Activated T-cell treated with anti-CD3 and anti-CD28 coated beads for 48 hours (primary cell): ENCODE measurements at places on chromosomes 12 and 14.
A peak's percentile ranks its signal among the peaks of the same experiment; 100 is the strongest.

DNA sequence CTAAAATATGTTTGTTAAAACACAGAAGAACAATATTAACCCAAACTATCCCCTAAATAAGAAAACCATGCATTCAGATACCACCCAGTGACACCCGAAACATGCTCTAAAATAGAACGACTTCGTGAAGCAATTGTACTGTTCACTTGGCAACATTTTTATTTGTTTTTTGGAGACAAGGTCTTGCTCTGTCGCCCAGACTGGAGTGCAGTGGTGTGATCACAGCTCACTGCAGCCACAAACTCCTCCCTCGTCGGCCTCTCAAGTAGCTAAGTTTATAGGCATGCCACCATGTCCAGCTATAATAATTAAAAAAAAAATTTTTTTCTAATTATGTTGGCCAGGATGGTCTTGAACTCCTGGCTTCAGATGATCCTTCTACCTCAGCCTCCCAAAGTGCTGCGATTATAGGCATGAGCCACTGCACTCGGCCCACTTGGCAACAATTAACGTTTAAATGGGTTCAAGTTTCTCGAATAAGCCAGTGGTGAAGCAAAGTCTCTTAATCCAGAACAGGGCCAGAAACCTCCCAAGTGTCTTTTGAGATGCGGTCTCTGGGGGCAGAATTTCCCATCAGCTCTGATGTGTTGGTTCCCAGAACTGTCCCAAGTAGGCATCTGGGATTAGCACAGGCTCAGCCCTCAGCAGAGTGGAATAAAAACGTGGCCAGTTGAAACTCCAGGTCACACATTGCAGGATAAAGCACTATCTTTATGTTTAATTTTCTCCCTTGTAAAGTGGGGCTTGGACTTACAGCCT, 74.5 kb downstream of the TMCC3 start:
- DNase-seq: no peak

DNA sequence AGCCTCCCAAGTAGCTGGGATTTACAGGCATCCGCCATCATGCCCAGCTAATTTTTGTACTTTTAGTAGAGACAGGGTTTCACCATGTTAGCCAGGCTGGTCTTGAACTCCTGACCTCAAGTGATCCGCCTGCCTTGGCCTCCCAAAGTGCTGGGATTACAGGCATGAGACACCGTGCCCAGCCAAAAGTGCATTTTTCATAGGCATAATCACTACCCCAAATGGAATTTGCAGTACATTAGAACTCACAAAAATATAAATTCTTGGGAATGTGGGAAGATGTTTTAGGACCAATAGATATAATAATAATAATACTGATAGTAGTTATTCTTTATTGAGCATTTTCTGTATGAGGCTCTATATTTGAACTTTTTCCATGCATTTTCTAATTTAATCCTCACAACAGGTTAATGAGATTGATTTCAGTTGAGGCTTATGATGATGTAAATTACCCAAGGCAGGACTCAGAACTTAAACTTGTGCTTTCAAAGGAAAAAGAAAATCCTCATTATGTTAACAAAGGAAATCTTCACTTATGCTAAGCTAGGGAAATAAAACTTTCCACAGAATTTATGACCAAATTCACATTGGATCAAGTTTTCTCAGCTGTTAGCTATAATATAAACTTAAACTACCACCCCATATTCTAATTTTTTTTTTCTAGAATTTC, 121.6 kb downstream of the SRGAP1 start:
- DNase-seq: no peak

GRCh38 chr14:83085725-83086124, 1552.1 kb upstream of the SEL1L start:
- DNase-seq: no peak

GRCh38 chr12:18546399-18546798, 191.4 kb downstream of the PLCZ1 start:
- no peak for DNase-seq

- no peak for DNase-seq
Observed at GRCh38 chr12:18400186-18400585, 138.9 kb downstream of the PIK3C2G start.

- DNase-seq: no peak
Observed at GRCh38 chr12:1993871-1994371, 10.3 kb downstream of the DCP1B start.

DNA sequence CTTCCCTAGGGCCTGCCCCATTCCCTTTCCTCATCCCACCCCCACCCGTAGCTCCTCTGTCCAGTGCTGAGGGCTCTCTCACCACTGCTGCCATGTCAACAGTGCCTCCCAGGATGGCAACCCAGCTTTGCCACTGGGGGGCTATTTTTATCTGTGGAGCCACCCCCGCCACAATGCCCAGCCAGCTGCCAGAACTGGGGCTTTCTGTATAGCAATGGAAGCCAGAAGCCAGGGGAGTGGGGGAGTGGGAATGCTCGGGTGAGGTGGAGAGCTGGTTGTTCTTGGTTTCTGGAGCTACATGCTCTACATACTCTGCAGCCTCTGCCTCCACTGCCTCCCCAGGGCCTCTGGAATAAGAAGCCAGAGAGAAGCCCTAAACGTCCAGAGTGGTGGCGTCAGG, 8.9 kb downstream of the PDE1B start:
- DNase-seq: no peak

GRCh38 chr12:75862692-75863471, 168.7 kb downstream of the PHLDA1 start:
- no peak for DNase-seq

GRCh38 chr12:123099560-123100192, 51.2 kb downstream of the PITPNM2 start:
- DNase-seq: no peak

GRCh38 chr12:72679147-72679757, 407.1 kb downstream of the TRHDE start:
- no peak for DNase-seq

DNA sequence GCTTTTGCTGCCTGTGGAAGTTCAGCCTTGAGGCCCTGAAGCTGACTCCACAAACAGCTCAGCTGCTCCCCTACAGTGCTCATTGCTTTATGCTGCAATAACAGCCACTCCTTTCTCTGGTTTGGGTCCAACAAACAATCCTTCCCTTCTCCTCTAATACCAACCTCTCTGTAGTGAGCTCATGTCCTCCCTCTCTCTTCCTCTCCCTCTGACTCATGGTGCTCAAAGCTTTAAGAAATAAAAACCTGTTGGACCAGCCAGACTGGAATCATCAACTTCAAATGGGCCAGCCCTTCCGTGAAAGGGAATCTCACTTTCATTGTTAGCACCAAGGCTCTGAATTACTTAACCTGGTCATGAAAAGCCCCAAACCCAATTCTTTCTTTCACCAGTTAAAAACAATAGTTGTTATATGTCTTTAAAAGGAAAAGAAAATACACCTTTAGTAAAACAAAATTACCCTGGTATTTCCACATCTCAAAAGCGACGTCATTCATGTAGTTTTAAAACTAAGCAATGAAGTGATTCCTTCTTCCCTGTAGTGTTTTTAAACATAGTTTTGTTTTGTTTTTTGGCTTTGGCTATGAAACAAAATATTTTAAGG, 126.4 kb downstream of the DUSP6 start:
- DNase-seq: no peak

- DNase-seq: peak; percentile 66
Observed at GRCh38 chr14:92613008-92613658, 99.6 kb downstream of the RIN3 start.

DNA sequence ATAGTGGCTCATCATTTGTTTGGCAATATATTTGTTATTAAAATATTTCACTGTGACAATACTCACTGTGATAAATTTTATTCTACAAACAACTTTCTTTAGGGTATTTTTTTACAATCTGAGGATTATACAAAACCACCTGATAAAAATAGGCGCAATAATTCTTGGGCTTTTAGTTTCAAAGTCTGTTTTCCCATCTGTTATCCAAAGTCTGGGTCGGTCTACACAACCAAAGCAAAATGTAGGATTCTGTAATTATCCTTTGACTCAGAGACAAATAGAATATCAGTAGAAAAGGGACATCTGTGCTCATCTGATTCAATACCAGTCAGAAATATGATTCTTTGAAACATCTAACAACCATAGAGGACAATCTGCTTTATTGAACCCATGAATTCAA, 271.8 kb upstream of the AMIGO2 start:
- DNase-seq: no peak

DNA sequence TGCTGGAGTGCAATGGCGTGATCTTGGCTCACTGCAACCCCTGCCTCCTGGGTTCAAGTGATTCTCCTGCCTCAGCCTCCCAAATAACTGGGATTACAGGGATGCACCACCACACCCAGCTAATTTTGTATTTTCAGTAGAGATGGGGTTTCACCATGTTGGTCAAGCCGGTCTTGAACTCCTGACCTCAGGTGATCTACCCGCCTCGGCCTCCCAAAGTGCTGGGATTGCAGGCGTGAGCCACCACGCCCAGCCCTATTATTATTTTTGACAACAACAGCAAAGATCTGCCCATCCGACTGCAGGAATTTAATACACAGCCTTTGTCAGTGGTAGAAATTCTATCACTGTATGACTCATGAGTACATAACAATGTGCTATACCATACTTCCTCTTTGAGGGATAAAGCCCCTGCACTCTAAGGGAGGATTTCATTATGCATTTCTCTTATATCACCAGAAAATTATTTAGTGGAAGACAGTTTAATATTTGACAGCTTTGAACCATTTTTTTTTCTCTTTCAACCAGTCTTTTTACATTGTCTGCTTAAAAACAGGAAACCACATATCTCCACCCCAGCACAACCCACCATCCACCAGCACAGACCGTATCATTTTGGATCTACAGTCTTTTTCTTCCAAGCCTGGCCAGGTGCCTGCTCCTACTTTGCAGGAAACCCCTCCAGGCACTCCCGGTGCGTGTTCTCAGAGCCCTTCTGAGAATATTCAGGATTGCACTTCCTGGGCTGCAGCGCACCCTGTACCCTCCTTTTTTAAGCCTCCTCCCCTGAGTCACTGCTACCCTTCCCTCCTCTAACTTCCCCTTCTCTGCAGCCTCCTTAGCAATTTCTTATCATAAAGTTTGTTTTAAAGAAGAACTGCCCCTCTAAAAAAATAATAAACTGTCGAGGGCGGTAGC, 594 bp downstream of the ARHGDIB start:
- DNase-seq: no peak

GRCh38 chr12:99847936-99848335, 136.8 kb downstream of the ANKS1B start:
- no peak for DNase-seq

- DNase-seq: no peak
Observed at GRCh38 chr12:75116646-75117198, 92.9 kb downstream of the KCNC2 start.

- DNase-seq: no peak
Observed at GRCh38 chr14:88962356-88962755, 137.9 kb downstream of the TTC8 start.

- no peak for DNase-seq
Observed at GRCh38 chr12:124679533-124680371, 112.3 kb upstream of the NCOR2 start.

- no peak for DNase-seq
Observed at GRCh38 chr12:108744021-108744897, 12.9 kb upstream of the CORO1C start.

- DNase-seq: no peak
Observed at GRCh38 chr12:116043659-116044535, 233.6 kb downstream of the MED13L start.

DNA sequence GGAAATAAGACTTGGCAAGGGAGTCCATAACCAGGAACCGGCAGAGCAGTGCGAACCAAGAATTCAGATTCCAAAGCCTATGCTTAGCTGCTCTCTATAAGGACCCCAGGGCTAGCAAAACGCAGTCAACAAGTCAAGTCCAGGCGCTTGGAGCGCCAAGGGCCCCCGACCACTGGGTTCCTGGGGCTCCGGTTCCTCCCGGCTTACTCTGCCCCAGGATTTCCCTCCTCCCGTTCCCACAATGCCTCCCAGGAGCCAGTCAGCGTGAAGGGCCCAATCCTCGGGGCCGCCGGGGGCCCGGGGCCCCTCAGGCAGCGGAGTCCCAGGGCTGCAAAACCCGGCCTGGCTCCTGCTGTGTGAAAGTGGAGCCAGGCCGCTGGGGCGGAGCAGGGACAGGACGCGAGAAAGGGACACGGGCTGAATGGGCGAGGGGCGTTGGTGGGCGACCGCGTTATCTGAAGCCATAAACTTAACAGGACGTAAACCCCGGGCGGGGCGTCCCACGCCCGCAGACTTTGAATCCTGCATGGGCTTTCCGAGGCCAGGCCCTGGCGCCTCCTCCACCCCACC, 1.5 kb downstream of the KRT8 start:
- peak; percentile 61 for DNase-seq

GRCh38 chr12:57069523-57069922, 9.1 kb downstream of the NEMP1 start:
- DNase-seq: no peak

DNA sequence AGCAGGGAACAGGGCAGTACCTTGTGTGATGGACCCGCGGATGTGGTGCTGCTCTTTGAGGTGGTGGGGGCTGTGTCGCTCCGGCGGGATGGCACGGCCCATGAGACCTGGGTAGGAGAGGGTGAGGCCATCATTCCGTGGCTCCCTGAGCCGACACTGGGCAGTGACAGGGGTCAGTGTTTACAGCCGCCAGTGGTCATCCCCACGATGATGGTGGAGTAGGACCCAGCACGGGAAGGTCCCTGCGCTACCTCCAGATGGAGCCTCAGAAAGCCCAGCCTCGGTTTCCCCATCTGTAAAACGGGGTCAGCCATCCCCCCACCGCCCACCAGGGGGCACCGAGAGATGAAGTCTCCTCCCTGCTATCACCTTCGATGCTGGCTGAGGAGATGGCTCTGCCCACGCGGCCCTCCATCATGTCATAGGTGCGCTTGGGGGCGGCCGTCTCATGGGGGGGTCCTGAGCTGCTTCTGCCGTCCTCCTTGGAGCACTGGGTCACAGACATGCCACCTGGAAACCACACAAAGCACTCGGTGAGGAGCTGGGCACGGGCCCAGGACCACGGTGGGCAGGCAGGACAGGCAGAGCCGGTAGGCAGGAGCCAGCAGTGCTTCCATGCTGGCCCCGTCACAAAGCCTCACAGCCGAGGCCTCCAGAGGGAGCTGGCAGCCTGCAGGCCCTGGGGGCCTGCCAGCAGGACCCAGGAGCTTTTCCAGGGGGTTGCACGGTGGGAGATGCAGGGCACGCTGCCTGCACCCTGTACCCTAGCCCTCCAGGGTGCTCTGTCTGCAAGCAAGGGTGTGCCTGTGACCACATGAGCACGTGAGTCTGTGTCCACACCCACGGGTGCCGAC, 53.1 kb downstream of the RFLNA start:
- no peak for DNase-seq

- DNase-seq: no peak
Observed at GRCh38 chr14:64772397-64772950, 68.2 kb downstream of the PLEKHG3 start.

DNA sequence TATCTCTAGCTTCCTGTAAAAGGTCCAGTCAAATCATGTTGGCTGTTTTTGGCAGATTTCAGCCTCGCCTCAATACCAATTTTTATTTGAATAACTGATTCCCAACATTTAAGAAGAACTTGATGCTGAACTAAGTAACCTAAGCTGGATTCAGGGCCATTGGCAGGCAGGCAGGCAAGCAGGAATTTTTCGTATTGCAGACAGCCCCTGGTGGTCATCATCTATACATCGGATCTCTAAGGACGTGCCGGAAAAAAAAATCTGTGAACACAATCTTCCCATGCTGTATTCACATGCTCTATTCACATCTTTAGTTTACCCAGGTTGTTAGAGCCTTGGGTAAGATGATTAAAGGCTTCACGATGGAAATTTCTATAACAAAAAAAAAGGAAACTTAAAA, 7.0 kb downstream of the VCPKMT start:
- DNase-seq: no peak
